ENCODE measurements at places on chromosomes 2 and 18. TPM values are rescaled to one million over a fixed set of nuclear protein-coding genes. Genes with fewer than 3 reads are reported as not detected.

CCL20 gene
- not detected for polyA plus RNA-seq

DNA sequence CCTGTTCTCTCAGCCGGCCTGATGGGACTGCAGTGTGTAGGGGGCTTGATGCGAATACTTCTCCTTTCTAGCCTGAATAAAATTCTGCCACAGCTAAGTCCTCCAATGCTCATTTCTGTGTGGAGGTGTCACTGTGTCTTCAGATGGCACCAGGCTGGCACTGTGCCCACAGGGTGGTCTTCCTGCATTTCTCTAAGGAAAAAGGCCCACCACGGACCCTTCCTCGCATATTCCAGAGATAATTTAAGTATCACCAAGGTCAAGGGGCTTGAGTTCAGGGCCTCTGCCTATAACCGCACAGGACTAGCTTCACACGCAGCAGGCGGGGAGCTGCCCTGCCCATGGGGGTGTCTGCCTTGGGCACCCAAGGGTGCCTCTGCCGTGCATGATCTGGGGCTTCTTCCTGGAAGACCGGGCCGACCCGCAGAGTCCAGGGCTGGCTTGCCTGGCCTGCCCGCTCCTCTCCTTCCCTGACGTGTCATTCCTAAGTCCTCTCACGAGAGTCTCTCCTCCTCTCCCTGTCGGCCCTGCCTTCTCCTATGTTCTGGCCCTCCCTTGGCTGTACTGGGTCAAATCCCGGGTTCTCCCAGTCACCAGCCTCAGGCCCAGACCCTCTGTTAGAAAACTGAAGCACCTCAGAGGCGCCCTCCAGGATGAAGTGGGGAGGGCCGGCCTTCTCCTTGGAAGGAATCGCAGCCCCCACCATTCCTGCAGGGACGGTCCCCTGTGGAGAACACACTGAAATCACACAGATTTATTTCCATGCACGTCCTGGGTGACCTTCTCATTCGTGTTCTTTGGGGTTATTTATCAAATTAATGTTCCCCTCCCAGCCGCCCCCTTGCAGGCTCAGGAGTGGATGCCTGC, 48.9 kb upstream of the PXDN start:
- H3K27me3 ChIP-seq: peaks cover 7% of the 10 kb centered on the region
- DNase-seq: no peak
- no peak overlapping the region for H3K27ac ChIP-seq
- H3K4me1 ChIP-seq: peaks cover 9% of the 10 kb centered on the region
- H3K4me3 ChIP-seq: no peak overlapping the region

LTBP1 gene
- polyA plus RNA-seq: not detected

DNA sequence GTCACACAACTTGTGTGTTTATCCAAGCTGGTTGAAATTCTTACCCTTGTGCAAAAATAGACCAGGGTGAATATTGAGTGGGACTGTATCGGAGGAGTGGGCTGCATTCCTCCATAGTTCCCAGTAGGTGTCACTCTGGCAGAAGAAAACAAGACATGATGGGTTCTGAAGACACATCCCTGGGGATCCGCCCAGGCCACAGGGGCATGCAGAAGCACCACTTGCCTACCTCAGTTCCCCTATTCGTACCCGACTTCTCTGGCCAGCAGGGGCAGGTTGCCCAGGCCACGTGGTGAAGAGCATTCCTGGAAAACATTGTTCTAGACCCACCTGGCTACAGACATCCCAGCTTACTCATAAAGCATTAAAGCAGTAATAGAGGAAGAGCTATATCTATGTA, 168.2 kb downstream of the FAM210A start:
- peaks cover 3% of the 10 kb centered on the region for H3K36me3 ChIP-seq
- H3K27ac ChIP-seq: no peak overlapping the region
- DNase-seq: no peak
- H3K4me3 ChIP-seq: no peak overlapping the region

DNA sequence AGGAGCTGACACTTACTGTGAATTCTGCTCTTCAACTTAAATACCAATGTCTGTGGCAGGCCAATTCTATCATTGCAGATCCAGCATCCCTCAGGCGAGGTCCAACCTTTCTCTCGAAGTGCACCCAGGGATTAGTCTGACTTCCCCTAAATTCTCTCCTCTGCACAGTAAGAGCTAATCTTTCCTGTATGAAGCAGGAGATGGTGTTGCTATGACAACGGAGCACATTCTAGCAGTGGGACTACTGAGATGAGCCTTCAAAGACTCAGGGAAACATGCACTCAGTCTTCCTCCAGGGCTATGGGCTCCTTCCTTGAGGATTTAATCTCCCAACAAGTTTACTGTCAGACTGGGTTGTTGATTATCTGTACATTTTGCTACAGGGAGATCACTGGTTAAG, 176.3 kb downstream of the NOL4 start:
- no peak for DNase-seq
- no peak overlapping the region for H3K27ac ChIP-seq
- H3K4me3 ChIP-seq: no peak overlapping the region
- no peaks in the 10 kb centered on the region for H3K4me1 ChIP-seq
- no peaks in the 10 kb centered on the region for H3K36me3 ChIP-seq
- H3K27me3 ChIP-seq: no peaks in the 10 kb centered on the region

ALK gene
- polyA plus RNA-seq: not detected

- DNase-seq: no peak
- H3K27ac ChIP-seq: no peak overlapping the region
- no peak overlapping the region for H3K4me3 ChIP-seq
- H3K27me3 ChIP-seq: peaks cover 6% of the 10 kb centered on the region
- H3K4me1 ChIP-seq: no peaks in the 10 kb centered on the region
- H3K36me3 ChIP-seq: no peaks in the 10 kb centered on the region
These were observed 99.8 kb upstream of the FZD7 start for GRCh38 chr2:201933792-201934237.

REG1A gene
- polyA plus RNA-seq: not detected

- H3K4me1 ChIP-seq: peaks cover 38% of the 10 kb centered on the region
- peaks cover 10% of the 10 kb centered on the region for H3K27me3 ChIP-seq
- no peaks in the 10 kb centered on the region for H3K36me3 ChIP-seq
- H3K4me3 ChIP-seq: no peak overlapping the region
- no peak for DNase-seq
- no peak overlapping the region for H3K27ac ChIP-seq
These were observed 57.5 kb downstream of the HS1BP3 start for GRCh38 chr2:20593072-20594034.

DNA sequence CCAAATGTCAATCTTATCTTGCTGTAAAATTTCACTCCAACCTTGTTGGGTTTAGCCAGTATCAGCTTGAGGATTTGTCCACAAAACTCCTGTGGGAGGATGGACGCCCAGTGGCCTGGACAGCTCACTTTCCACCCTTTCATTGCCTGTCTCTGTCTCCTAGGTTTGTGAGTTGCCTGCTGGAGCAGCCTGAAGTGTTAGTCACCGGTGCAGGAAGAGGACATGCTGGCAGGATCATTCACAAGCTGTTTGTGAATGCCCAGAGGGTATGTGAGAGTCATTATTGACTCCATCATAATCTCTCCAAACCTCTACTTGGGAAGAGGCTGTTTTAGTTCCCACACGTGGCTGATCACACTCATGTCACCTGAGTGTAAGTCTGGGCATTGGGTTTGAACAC, 112.3 kb downstream of the RAB3GAP1 start:
- H3K4me1 ChIP-seq: peaks cover 4% of the 10 kb centered on the region
- peaks cover 25% of the 10 kb centered on the region for H3K36me3 ChIP-seq
- no peak for DNase-seq
- H3K27ac ChIP-seq: no peak overlapping the region

CCDC68 gene
- not detected for polyA plus RNA-seq

Measured in immature natural killer cell (primary cell).